ENCODE measurements at places on chromosomes 1 and 21.

DNA sequence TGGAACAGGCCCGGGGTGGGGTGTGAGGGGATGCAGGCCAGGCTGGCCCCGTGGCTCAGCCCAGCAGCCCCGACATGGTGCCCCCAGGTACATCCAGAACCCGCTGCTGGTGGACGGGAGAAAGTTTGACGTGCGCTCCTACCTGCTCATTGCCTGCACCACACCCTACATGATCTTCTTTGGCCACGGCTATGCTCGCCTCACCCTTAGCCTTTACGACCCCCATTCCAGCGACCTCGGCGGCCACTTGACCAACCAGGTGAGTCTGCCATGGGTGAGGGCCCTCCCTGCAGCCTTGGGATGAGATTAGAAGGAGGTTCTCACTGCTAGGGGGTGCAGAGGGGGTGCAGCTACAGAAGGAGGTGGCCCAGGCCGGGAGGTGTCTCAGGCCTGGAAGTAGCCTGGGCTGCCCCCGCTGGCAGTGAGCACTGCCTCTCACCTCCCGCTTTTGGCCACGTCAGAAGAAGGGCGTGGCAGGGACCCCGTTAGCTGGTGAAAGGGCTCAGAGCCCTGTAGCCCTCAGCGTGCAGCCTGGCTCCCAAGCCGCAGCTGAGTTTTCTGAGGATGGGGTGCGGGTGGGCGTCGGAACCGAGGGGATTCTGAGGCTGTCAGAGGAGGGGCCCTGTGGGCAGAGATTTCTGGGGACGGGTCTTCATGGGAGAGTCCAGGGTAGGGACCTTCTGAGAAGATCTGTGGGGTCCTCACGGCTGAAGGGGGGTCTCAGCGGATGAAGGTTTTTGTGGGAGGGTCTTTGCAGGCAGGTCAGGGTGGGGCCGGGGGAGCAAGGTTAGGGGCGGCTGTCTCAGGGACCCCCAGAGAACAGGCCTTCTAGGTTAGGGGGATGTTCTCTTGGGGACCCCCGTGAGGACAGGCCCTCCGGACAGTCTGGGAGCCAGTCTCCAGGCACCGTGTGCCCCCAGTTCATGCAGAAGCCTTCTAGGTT lies 10.4 kb downstream of the TTLL10 start:
- no peak for DNase-seq

DNA sequence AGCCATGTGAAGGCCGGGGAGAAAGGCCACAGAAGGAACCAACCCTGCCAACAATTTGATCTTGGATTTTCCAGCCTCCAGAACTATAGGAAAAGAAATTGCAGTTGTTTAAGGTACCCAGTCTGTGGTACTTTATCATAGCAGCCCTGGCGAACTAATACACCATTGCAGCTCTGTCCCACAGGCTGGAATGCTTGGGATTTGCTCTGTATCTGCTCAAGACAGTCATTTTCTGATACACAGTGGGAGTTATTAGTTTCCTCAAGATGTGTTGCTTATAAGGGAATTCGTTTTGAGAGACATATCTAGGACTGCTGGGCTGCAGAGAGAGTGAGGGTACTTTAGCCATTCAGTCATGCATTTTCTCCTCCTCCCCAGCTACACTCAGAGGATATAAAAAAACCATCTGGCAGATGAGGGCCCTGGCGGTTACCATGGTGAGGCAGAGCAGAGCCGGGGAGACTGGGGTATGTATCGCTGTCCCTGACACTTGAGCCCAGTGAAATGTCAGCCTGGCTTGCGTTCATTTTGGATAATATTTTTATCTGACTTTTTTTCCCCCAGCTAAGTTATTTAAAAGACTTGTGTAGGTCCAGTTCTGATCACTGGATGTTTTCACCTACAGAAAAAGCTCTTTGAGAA lies 104.6 kb downstream of the DIRAS3 start:
- no peak for DNase-seq

DNA sequence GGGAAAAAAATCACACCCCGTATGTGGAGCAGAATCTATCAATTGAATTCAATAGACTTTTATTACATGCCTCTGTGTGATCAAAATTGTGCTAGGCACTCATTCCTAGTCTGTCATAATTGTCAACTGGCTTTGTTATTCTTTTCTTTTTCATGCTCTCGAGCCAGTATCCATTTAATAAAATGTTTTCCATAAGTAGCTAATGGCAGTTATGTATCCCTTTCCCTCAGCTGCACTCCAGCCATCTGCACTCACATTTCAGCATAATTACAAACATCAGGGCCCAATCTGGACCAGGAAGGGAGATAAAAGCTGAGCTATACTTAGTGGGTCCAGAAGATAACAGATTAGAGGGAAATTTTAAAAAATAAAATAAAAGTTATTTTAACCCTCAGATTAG lies 15.9 kb downstream of the RGS5 start:
- no peak for DNase-seq

DNA sequence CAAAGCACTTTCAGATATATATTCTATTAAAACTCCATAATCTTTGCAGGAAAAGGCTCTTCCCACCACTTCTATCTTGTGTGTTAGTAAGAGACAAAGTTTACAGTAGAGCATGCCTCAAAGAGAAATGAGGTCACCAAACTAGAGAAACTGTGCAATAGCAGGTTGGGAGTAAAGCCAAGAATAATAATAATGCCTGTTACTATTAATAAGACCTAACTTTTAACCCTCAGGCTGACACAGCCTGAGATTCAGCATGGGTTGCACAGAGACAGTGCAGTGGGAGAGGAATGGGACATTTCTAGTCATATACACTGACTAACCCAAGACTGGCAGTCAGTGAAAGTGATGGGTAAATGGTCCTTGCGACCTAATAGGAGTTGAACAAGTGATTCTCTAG lies 320.2 kb upstream of the NFIA start:
- no peak for DNase-seq

- DNase-seq = no peak
These were observed 16.7 kb upstream of the ERICH3 start for GRCh38 chr1:74690364-74690696.

DNA sequence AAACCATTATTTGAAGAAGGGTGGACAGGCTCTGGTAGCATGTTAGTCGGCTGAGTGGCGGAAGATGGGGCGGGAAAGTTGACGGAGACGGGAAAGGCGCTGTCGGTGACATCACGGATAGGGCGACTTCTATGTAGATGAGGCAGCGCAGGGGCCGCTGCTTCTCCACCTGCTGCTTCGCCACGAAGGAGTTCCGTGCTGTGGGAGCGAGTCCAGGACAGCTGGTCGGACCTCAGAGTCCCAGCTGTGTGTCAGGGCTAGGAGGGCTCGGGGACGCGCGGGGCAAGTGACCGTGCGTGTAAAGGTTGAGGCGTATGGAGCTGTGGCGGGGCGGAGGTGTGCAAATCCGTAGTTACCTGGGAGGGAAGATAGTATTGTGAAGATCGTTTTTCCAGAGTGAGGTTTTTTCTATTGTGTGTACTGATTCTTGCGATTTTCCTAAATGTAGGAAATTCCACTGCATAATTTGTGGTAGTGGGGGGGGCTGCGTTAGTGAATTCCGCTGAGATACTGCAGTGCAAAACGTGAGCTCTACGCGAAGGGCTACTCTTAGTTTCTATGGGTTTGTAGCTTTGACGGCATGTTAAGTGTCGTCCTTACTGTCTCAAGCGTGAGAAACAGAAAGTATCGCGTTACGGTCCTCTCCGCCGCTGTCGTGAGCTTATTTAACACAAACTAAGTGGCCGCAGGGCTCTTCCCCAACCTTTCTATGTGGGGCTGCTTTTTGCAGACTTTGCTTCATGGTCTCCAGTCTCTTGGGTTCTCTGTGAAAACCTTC lies 111.2 kb upstream of the NBPF11 start:
- DNase-seq = peak; percentile 85

DNA sequence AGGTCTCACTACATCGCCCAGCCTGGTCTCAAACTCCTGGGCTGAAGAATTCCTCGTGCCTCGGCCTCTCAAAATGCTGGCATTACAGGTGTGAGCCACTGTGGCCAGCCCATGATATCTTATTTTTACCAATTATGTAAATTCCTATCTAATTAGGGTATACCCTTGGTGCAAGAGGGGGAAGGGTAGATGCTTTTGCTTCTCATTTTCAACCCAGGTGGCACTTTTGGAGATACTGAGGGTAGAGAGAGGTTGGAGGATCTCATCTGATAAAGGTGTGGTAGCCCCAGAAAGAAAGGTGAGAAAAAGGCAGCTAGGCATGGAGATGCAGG lies 17.4 kb downstream of the ENSA start:
- DNase-seq = no peak

DNA sequence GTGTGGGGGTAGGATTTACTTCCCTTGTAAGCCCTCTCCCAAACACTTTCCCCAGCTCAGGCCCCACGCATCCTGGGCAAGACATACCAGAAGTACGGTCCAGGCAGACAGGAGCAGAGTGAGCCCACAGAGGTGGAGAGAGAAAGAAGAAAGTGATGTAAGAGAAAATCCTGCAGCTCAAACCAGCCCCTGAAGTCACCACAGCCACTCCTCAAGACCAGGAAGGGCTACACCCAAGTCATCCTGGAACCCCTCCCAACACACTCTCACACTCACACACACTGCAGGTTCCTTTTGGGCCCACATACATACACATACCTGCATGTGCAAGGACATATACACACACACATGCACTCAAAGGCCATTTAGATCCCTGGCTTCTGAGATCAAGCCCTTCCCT lies 106.8 kb downstream of the SYT2 start:
- no peak for DNase-seq

DNA sequence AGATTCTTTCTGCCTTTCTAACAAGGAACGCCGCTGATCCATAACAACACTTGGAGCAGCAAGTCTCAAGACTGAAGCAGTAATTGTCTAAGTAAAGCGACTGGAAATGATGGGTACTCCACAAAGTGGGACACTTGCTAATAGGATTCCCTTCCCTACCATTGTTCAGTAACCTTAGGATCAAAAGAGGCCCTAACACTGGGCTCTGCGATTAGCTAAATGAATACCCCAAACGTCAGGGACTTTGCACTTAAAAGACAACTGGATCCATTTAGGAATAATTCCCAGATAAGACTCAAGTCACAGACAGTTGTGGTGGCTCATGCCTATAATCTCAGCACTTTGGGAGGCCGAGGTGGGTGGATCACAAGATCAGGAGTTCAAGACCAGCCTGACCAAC lies 221.9 kb upstream of the FGGY start:
- DNase-seq = no peak

DNA sequence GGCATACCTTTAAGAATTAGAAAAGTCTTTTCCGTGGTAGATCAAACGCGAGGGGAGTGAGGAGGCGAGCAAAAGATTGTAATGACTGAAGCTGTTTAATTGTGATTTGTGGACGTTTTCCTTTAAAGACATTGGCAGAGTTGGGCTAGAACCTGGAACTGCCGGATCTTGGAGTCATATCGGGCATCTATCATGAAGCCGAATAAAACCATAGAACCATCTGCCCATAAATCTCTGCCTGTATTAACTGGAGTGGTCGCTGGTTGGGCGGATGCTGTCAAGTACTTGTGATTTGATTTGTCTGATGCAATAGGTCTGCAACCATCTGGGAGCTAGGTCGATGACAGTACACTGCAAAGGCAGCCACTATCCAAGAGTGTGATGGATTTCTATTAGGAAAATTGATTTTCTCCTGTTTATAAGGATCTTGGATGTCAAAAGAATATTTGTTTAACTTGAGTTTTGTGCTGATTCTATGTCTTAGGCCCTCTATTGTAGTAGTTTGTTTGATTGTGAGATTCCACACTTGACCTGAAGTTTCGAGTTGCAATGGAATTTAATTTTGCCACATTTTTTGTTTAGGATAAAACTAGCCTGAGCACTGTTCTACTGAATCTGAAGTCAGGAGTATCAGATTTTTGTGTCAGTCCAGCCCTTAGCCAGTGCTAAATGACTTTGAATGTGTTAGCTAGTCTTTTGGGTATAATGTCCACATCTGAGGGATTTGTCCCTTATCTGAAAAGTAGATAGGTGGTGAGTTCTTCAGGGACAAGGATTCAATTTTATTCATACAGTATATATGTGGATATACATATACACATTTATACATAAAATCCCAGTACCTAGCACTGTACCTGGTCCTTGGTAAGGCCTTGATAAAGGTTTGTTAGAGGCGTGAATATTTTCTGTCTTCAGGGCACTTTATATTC lies 1.2 kb downstream of the SARS1 start:
- peak; percentile 51 for DNase-seq

- DNase-seq = no peak
These were observed 223.5 kb downstream of the HMCN1 start for GRCh38 chr1:185957441-185958363.

GRCh38 chr1:22728751-22729399 lies 18.2 kb downstream of the EPHB2 start:
- DNase-seq = no peak

- DNase-seq = no peak
These were observed 150.2 kb downstream of the CAMTA1 start for GRCh38 chr1:6935361-6935883.

- DNase-seq = no peak
These were observed 302.6 kb upstream of the RRP15 start for GRCh38 chr1:217982331-217983050.

- DNase-seq = no peak
These were observed 19.7 kb downstream of the PTTG1IP start for GRCh38 chr21:44853601-44854390.

- no peak for DNase-seq
These were observed 49.5 kb upstream of the S1PR1 start for GRCh38 chr1:101187297-101187696.

- no peak for DNase-seq
These were observed 16.8 kb upstream of the FAM131C start for GRCh38 chr1:16090076-16090826.

DNA sequence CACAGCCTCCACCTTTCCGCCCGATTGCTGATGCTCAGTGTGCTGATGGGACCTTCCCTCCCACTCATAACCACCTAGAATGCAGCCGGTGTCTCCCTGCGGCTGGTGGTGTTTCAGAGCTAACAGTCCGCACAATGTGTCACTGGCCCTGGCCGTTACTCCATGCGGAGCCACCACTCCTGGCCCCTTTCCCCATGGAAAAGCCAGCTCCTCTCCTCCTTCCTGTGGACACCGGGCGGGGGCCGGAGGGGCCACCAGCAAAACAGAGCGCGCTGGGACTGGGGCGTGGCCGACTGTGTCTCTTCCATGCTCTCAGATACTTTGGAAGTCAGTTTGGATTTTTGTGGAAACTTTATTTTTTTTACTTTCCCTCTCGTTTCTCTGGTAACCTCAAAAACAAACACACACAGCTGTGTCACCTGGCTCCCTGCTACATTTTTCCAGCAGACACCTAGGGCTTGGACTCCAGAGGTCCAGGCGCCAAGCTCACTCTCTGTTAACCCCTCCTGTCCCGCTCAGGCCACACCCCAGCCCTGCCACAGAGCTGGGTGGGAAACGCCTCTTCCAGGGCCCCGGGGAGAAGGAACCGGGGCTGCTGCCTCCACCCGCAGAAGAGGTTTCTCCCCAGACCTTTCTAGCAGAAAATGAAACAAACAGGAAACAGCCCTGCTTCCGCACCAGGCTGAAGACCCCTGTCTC lies 32.5 kb upstream of the COL6A2 start:
- DNase-seq = peak; percentile 54

DNA sequence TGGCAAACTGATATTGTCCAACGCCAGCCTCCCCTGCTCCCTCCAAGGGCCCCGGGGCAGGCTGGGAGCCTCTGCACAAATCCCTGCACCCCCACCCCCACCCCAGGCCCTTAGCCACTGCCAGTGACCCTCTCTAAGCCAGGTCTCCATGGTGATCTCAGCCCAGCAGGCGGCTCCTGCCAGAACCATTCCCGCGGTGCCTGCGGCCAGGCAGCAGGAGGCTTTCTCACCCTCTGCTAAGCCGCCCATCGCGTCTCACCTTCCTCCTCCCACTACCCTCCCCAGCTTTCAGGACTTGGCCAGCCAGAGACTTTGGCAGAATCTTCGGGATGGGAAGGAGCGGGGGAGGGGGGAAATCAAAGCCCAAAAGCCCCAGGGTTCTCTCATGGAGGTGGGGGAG lies 46.8 kb upstream of the WASF2 start:
- DNase-seq = peak; percentile 55

Measured in testis (tissue), 5 donors.